NCI-H510A (cell line): ENCODE measurements at places on chromosomes 1 and 21.

DNA sequence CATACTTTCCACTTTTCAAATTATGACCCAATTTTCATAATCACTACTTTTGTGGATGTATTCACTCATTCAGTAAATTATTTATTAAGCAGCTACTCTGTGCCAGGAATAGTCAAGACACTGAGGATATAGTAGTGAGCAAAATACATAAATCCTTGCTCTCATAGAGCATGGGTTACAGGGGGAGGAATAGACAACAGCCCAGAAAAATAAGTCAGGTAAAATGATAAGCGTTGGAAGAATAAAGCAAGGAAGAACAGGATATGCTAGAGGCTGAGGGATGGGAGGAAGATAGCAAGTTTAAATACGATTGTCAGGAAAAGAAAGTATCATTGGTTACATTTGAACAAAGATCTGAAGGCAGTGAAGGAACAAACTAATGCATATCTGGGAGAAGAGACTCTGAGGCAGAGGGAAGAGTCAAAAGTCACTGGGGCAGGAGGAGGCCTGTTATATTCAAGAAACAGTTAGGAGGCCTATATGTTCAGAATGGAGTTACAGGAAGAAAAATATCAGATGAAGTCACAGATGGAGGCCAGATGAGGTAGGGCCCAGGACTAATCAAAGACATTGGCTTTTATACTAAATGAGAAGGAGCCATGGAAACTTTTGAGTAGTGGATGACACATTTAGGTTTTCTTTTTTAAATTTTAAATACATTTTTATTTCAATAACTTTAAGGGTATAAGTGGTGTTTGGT, 42.9 kb downstream of the SEC22B start:
- no peak for DNase-seq

DNA sequence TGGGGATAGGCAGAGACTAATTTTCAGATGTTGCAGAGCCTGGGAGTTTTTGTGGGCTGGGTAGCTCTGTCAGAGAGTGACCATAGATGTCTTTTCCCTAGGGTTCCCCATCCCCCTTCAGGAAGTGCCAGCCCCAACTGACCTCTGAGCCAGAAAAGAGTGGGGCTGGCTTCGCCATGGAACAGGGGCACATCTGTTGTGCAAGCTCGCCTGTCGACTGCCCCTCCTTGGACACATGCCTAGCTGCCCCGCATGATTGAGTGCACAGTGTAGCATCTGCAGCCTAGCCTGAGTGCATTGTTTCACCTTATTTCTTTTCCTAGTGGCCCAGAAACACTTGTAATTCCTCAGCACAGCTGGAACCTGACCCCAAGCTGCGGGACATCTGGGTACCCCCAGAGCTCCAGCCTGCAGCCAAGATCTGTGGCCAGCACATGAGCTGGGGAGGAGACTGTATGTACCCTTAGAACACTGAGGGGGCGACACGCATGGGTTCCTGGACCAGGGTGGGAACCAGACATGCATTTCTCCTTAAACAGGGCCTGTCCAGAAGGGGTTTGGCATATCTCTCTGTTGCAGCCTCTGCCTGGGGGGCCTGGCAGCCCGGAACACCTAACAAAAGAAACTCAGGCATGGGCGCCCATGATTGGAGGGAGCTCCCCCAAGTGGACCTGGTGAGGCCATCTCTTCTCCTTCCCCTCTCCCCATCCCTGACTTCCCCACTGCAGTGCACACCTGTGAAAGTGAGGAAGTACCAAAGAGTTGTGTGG, 55.2 kb downstream of the SYT14 start:
- no peak for DNase-seq

DNA sequence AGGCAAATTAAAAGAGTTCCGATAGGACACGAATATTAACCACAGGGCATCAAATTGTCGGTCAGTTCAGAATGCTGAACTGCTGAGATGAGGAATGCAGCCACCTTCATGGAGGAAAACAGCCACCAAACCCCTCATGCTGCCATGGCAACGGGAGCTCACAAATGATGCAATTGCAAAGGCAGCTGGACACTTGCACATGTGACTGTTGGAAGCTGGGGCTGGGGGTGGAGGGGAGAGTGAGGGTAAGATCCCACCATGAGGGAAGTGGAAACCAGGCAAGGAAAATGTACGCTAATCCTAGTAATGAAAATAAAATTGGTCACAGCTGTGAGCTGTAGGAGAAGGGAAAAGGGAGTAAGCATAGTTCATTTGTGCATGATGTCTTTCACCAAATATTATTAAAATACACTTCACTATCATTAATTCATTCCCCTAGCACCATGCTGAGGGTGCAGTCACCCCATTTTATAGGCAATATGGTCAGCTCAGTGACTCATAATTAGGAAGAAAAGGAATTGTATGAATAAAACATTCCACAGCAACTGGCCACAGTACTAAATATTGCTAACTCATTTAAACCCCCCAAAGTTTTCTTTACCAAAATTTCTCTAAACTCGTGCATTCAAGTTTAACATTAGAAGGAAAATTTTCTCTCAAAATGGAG, 15.3 kb downstream of the BECN2 start:
- DNase-seq = no peak

- no peak for DNase-seq
Observed at GRCh38 chr1:182835806-182836205, 3.3 kb upstream of the DHX9 start.
